Endothelial cell (in vitro differentiated cells): ENCODE measurements at places on chromosomes 11 and 22. TPM values are rescaled to one million over a fixed set of nuclear protein-coding genes. Genes with fewer than 3 reads are reported as not detected.

Gene KLHL35
- total RNA-seq = 2.8 TPM

Gene GAL3ST1
- total RNA-seq = 3.0 TPM

Gene SPDYC
- not detected for total RNA-seq

Gene SMIM35
- not detected for total RNA-seq

Gene MIAT
- total RNA-seq = 1.2 TPM

- no peak for DNase-seq
These were observed 28.3 kb downstream of the LMO2 start for GRCh38 chr11:33863418-33864172.

DNA sequence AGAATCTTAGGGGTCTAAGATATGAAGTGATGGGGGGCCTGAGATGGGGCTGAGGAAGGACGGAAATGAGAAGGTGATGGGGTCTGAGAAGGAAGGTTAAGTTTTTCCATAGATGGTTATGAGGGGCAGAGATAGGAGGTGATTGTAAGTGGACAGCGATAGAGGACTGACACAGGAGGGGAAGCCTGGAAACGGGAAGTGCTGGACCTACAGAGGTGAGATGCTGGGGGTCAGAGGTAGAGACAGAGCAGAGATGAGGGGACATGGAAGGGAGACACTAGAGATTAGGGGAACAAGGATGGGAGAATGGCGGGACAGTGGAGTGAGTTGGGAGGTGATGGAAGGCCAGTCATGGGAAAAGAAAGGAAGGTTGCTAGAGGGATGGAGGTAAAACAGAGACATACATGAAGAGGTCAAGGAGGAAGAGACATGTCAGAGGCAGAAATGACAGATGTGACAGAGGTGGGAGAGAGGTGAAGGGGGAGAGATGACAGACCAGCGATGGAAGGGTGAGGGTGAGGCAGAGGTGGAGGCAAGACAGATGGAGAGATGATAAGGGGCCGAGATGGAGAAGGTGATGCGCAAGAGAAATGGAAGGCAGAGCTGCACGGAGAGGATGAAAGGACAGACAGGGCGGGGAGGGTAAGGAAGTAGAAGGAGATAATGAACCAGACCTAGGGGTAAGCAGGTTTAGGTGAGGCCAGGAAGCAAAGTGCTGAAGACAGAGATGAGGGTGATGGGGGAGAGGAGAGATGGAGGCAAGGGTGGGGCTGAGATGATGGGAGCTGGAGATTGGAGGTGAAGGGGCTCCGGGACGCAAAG lies 50.8 kb downstream of the SLC22A12 start:
- DNase-seq = no peak

GRCh38 chr11:78292109-78292803 lies 103.5 kb downstream of the USP35 start:
- DNase-seq = no peak

- no peak for DNase-seq
These were observed 32.3 kb downstream of the MTMR2 start for GRCh38 chr11:95891423-95892170.

DNA sequence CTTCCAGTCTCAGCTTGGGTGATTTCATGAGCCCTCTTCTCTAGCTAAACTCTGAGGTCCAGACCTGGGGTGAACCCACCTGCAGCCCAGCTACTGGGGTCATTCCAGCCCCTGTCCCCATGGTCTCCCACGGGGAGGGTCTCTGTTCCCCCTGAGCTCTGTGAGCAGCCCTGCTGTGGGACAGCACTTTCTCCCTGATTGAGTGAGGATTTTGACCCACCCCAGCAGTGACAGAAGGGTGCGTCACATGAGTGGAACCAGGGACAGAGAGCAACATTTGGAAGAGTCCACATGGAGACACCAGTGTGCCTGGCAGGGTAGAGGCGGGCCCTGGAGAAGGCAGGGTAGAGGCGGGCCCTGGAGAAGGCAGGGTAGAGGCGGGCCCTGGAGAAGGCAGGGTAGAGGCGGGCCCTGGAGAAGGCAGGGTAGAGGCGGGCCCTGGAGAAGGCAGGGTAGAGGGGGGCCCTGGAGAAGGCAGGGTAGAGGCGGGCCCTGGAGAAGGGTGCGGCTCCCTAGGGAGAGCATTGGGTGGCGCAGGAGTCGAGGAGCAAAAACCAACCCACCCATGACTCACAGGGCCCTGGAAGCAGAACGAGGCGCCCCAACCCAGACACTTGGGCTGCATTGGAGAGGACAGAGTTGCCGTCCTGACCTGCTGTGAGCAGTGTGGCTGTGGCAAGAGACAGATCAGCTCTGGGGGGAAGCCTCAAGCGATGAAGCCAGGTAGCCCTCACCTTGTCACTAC lies 227.7 kb upstream of the B3GAT1 start:
- no peak for DNase-seq

- DNase-seq = no peak
These were observed 759.0 kb upstream of the API5 start for GRCh38 chr11:42552786-42553185.

DNA sequence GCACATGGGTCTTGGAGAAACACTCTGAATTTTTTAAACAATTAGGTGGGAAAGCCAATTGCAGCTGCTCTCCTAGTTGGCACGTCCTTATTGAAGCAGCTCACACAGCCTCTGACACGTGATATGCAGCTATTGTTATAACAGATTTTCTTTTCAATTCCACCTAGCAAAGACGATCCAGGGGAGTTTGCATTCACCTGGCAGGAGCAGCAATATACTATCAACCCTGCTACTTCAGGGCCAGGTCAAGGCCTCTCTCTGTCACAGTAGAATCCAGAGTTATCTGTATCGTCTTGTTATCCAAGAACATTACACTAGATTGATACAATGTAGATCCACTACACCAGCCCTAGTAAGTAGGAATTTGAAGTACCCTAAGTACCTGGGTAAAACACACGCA lies 8.3 kb downstream of the KRTAP5-11 start:
- DNase-seq = no peak

DNA sequence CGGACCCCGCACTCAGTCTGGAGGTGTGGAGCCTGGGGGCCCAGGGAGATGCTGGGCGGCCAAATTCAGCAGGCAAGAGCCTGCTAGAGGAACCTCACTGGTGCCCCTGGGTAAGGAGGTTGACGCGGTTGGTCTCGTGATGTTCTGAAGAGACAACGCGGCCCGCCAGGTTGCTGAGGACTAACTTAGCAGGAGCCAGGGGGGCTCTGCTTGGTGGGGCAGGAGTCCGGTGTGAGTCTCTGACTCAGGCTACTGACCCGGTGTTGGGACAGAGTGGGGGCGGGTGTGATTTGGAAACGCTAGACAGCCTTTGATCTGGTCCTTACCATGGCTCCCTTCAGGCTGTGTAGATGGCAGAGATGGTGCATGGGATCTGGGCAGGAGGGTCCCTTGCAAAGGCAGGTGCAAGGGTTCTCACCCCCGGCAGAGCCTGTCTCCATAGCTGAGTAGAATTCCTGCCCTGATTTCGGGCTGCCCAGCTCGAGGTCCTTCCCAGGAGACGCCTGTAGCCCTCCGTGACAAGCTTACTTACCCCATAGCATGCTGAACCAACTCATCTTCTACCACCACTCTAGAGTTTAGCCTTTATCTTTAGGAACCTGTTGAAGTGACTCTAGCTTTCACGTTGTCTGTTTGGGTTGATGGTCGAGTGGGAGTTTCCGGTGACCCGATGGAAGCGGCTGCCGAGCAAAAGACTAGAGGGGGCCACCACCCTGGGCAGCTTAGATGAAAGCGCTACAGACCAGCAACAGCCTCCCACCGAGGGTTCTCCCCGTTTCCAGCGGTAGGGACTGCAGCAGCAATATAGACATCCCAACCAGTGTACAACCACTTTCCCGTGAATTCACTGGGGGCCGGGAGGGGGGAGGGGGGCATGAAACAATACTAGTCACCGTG lies 38.4 kb downstream of the KCNC1 start:
- no peak for DNase-seq
